ENCODE measurements at places on chromosomes 6 and 20.

DNA sequence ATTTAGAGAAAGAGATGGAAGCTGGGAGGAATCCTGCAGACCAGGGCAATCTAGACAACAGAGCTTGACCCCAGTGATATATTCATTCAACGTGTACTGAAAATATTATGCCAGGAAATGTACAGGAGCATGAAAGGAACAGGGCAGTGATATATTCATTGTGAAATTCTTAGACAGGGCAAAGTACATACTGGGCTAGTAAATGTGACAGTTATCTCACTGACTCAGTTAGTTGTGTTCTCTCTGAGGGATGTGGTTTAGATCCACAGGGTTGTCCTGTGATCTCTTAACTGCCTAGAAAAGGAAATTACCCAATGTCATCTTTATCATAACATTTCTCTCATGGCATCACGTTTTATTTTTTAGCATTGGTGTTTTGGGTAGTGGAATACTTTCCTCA, 891.3 kb downstream of the EYS start:
- peak; percentile 44 for DNase-seq

GRCh38 chr6:129695373-129696027, 14.5 kb downstream of the ARHGAP18 start:
- DNase-seq: peak; percentile 46

DNA sequence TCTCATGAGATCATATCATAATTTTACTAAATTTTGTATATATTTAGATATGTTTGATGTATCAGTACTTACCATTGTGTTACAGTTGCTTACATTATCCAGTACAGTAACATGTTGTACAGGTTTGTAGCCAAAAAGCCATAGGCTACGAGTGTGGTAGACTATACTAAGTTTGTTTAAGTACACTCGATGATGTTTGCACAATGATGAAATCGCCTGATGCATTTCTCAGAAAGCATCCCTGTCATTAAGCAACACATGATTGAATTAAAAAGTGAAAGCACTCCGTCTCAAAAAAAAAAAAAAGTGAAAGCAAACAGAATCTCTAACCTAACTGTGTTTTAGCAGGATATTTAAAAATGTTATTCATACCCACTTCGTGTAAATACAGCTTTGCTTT, 104.9 kb upstream of the TFAP2D start:
- DNase-seq: no peak

DNA sequence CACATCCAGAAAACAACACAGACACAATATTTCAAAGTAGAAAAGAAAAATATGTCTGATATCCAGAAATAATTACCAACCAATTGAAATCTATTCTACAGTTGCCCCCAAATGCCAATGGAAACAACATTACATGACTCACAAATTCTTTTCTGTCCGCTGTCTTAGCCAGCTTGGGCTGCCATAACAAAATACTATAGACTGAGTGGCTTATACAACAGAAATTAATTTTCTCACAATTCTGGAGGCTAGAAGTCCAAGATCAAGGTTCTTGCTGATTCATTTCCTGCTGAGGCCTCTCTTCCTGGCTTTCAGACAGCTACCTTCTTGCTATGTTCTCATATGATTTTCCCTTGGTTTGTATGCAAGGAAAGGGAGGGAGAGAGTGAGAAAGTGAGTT, 698.1 kb downstream of the DHX35 start:
- DNase-seq: no peak

DNA sequence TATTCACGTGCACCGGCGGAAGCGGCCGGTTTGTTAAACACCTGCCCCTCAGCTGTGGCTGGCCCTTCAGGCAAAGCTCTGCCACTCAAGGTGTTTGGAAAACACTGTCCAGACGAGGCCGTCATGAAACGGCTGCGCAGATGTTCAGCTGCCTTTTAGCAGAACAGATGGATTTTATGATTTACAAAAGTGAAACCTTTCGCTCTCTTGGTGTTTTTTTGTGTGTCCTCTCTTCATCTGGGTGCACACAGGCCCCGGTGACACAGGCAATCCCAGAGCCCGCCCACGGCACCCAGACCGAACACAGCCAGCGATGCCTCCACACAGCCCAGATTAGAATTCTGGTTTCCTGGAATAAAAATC, 397.0 kb downstream of the SMOC2 start:
- DNase-seq: no peak

Data from hematopoietic multipotent progenitor cell treated with erythropoietin and hydrocortisone succinate and interleukin-3 and kit ligand, for 6 days (in vitro differentiated cells).